ENCODE measurements at places on chromosomes 1 and 21. TPM values are rescaled to one million over a fixed set of nuclear protein-coding genes. Genes with fewer than 3 reads are reported as not detected.

- DNase-seq, result no peak
Observed at GRCh38 chr1:20252587-20252986, 38.1 kb upstream of the VWA5B1 start.

DNA sequence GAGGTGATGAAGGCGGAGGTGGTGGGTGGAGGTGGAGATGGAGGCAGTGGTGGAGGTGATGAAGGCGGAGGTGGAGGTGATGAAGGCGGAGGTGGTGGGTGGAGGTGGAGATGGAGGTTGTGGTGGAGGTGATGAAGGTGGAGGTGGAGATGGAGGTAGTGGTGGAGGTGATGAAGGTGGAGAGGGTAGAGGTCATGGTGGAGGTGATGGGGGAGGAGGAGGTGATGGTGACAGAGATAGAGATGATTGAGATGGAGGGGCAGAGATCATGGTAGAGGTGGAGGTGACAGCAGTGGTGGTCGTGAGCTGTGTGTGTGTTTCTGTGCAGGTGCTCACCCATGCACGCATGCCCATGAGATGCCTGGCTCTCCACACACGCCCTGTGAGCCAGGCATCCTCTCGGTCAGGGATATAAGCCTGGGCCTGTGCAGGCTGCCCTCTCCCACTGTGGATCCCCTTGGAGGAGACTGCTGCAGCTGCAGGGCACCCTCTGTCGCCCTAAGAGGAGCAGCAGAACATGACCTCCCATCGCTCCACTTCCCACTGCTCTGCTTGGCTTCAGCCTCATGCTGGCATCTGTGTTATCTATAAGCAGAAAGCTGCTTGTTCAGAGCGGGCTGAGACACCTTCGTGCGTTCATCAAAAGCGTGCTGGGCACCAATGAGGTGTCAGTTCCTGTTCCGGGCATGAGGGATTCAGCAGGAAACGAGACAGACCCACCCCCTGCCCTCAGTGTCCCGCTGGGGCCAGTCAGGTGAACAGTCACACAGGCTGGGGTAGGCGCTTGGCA is 20.5 kb upstream of the NPHP4 start:
- no peak for DNase-seq

The NR0B2 gene
- total RNA-seq, result not detected

DNA sequence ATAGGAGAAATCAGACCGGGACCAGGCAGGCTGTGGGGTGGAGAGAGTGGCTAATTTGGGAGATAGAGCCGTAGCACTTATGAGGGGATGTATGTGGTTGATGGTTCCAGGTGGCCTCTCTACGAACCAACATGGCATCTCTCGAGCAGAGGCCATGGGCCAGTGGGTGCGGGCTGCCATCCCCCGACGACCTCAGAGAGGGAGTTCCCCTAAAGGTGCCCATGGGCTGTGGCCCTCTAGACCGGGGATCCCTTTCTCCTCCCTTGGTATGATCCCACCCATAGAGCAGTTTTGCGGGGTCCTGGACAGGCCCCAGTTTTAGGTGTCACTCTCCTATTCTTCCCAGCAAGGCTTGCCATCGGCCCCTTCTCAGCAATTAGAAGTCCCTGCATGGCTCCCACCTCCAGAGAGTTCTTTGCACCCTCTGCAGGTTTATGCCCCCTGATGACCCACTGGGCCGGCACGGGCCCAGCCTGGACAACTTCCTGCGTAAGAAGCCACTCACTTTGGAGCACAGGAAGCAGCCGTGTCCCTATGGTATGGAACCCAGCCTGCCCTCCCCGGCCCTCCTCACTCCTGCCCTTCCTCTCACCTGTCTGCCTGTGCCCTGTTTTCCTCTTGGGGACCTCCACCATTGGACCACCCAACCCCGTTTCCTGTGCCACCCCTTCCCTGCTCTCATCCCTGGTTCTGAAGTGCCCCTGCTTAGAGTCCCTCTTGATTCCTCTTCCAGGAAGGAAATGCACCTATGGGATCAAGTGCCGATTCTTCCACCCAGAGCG is 7.8 kb downstream of the ZC3H12A start:
- no peak for DNase-seq

- DNase-seq, result peak; percentile 13
Observed at GRCh38 chr1:152348447-152348846, 11.4 kb downstream of the FLG2 start.
